ENCODE measurements at places on chromosomes 2 and 18.

DNA sequence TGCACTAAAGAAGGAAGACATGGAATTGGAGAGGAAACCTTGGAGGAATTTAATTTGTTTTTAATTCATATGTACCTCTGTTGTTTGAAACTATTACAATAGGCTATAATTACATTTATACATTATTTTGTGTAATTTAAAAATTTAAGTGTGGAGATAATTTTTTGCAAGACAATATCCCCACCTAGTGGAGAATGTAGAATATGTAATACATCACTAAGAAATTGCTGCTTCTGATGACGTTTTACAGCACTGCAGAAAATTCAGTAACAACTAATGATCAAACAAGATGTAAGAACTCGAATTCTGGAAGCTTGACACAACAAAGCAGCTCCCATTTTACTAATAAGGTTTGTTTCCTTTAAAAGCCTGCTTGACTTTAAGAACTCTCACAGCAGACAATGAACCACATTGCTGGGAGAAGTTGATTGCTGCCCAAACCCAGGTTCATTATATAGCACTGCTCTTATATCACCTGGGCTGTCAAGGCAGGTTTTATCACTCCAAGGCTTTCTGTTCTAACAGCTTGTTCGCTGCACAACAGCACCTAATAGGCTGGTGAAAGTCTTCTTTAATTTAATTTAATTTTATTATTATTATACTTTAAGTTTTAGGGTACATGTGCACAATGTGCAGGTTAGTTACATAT is 53.4 kb downstream of the THADA start:
- DNase-seq = no peak

- DNase-seq = peak; percentile 69
Observed at GRCh38 chr2:65064728-65065552, 8.7 kb downstream of the CEP68 start.

- DNase-seq = no peak
Observed at GRCh38 chr18:49464718-49465598, 4.5 kb upstream of the DYM start.

GRCh38 chr18:25066516-25066915 is 285.4 kb downstream of the ZNF521 start:
- DNase-seq = no peak

DNA sequence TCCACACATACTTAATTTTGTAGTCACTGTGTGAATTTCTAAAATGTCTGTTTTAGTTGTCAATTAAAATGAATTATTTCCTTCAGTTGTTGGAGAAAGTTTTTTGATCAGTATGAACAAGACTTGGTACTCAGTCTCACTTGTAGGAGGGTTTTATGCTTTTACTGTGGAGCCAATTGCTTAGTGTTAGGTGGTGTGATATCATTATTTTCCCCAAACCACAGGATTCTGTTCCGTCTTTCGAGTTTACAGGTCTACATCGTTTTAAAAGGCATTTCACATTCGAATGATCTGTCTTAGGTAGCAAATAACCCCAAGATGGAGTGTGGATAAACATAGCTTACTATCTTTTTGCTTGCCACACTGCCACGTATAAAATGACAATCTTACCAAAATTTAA is 803.1 kb downstream of the SATB2 start:
- no peak for DNase-seq

DNA sequence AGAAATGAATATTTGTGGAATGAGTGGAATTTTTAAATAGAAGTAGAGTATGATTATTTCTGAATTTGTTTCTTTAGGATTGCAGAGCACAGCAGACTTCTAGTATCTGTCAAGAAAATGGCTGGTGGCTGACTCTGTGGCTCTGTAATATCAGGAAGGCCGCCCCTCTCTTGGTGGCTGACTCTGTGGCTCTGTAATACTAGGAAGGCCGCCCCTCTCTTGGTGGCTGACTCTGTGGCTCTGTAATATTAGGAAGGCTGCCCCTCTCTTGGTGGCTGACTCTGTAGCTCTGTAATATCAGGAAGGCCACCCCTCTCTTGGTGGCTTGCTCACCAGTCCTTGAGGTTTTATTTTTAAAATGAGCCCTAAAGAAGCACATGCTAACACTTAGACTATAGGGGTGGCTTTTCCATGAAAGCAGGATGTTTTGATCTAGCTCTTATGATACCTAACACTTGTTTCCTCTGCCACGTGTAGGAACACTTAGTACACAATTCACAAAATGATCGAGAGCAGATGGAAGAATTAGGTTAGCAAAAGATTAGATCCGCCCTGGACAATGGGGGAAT is 85.1 kb upstream of the TTC39C start:
- peak; percentile 40 for DNase-seq

- DNase-seq = no peak
Observed at GRCh38 chr18:21183670-21184069, 58.4 kb upstream of the GREB1L start.

DNA sequence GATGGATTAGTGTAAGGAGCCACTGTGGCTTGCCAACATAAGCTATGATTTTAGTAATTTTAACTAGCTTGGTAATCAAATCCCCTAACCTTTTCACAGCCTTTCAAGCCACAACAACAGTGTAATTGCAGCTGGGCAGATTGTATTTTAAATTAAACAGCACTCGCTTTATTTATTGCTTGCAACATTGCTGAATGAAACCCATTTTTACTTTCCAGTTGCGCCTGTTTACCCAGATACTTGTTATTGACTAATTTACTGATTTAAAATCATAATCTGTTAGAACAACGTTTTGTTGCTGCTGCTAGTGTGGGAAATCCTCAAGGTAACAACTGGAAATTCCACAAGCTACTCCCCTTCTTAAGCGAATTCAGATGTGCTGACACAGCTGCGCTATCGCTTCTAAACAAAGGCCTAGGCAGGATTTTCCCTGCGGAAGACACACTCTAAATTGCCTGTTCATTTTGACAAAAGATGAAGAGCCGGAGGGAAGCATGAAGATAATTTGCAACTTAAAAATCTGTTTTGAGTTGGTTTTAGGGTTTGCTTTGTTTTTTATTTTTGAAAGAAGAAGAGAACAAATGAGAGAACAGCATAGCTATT is 283.9 kb downstream of the ALPK2 start:
- DNase-seq = no peak

- no peak for DNase-seq
Observed at GRCh38 chr18:56089612-56090258, 501.7 kb upstream of the TCF4 start.
